ENCODE measurements at places on chromosomes 1 and 21. TPM values are rescaled to one million over a fixed set of nuclear protein-coding genes. Genes with fewer than 3 reads are reported as not detected.

The FAM110D gene
- 1.1 TPM for total RNA-seq

The RHOU gene
- 8.6 TPM for total RNA-seq

The KCNE2 gene
- not detected for total RNA-seq

The PTPRU gene
- total RNA-seq, result 17.9 TPM

The FGGY gene
- 17.5 TPM for total RNA-seq

The MINDY1 gene
- total RNA-seq, result 32.7 TPM

The S100A16 gene
- total RNA-seq, result 15.1 TPM

The NID1 gene
- total RNA-seq, result 9.7 TPM

The PTGFRN gene
- 22.2 TPM for total RNA-seq

The KCNH1 gene
- total RNA-seq, result 0.34 TPM

The HRNR gene
- not detected for total RNA-seq

The SYNC gene
- 1.3 TPM for total RNA-seq

The CD1D gene
- 0.08 TPM for total RNA-seq

The MCOLN2 gene
- 0.70 TPM for total RNA-seq

The B3GALT2 gene
- 0.40 TPM for total RNA-seq

The H6PD gene
- total RNA-seq, result 25.8 TPM

The CCDC185 gene
- total RNA-seq, result not detected

The PLA2G5 gene
- total RNA-seq, result 0.12 TPM

The EPHA2 gene
- total RNA-seq, result 9.7 TPM

The PITHD1 gene
- total RNA-seq, result 17.6 TPM

The ACTN2 gene
- total RNA-seq, result 0.97 TPM

The SON gene
- total RNA-seq, result 154 TPM

The CPT2 gene
- total RNA-seq, result 9.2 TPM

The CDA gene
- total RNA-seq, result 0.40 TPM

The NGF gene
- 0.31 TPM for total RNA-seq

The SH3BGR gene
- total RNA-seq, result 3.5 TPM

The PRKAA2 gene
- total RNA-seq, result 2.0 TPM

The PEAR1 gene
- total RNA-seq, result 1.7 TPM

The ANGPTL1 gene
- total RNA-seq, result 5.2 TPM

The CDC7 gene
- total RNA-seq, result 0.95 TPM

The PDPN gene
- total RNA-seq, result 10.4 TPM
